ENCODE measurements at places on chromosomes 16 and 17.

- DNase-seq = no peak
Measured at GRCh38 chr16:2881783-2882649, 999 bp upstream of the FLYWCH2 start.

DNA sequence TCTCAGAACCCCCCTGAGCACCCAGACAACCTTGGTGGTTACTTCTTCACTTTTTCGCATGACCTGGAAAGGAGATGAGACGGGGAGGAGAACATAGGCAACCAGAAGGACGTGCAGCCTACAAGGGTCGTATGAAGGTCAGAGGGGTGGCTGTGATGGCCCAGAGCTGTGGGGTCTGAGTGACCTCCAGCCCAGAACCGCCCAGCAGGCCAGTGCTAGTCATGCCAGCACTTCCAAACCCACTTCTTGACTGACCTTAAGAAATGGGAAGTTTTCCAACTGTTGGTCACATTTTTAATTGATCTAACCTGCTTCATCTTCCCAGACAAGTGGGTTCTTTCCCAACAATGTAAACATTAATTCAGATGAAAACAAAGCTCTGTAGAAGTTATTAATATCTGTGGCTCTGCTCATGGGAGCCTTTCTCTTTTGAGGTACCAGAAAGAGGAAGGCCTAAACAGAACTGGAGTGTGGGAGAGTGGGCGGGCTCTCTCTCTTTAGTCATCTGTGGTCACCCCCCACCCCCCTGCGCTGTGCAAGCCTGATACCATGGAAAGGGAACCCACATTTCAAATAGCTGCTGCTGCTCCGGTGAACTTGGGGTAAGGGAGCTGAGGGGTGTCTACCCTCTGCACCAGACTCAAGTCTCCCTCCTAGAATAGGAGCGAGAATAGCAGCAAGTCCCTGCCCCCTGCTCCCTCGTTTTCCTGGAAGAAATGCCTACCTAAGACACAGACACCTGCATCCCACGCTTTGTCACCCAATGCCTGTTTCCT, 101.6 kb downstream of the RAB11FIP4 start:
- no peak for DNase-seq

GRCh38 chr17:60522889-60523626, 3.0 kb downstream of the APPBP2 start:
- DNase-seq = no peak

- DNase-seq = no peak
Measured at GRCh38 chr16:89363621-89364393, 126.6 kb downstream of the ANKRD11 start.

GRCh38 chr16:57427824-57428223, 19.4 kb downstream of the CIAPIN1 start:
- DNase-seq = no peak

- DNase-seq = no peak
Measured at GRCh38 chr16:83802554-83803205, 5.1 kb upstream of the HSBP1 start.

GRCh38 chr16:57948027-57948426, 22.9 kb downstream of the CNGB1 start:
- no peak for DNase-seq

DNA sequence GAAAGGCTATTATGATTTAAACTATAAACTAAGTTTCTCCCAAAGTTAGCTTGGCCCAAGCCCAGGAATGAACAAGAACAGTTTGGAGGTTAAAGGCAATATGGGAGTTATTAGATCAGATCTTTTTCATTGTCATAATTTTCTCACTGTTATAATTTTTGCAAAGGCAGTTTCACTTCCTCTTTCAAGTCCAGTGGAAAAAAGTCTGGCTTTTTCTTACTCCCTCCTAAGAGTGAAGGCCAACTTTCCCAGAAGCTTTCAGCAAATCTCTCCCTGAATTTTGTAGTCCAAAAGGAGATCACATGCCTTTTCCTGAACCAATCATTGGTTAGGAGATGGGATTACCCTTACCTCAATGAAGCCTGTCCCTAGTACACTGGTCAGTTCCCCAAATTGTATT, 9.1 kb upstream of the BLMH start:
- no peak for DNase-seq

- no peak for DNase-seq
Measured at GRCh38 chr17:17729620-17730249, 48.5 kb downstream of the RAI1 start.

GRCh38 chr17:20097330-20097729, 88.2 kb downstream of the SPECC1 start:
- DNase-seq = no peak

DNA sequence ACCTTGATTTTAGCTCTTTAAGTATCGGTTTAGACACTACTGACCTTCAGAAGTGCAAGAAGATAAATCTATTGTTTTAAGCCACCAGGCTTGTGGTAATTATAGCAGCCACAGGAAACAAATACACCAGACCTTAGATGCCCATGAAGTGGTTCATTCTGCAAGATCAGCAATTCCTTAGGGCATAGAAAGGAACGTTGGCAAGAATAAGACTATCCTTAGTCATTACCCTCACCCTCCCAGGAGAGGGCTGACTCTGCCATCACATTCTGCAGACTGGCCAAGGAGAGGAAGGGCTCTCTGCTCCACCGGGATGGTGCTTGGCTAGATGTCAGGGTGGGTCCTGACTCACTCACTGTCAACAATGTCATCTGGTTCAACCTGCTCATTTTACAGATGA, 14.1 kb upstream of the NDEL1 start:
- no peak for DNase-seq

- DNase-seq = no peak
Measured at GRCh38 chr16:15897834-15898254, 9.4 kb upstream of the CEP20 start.

DNA sequence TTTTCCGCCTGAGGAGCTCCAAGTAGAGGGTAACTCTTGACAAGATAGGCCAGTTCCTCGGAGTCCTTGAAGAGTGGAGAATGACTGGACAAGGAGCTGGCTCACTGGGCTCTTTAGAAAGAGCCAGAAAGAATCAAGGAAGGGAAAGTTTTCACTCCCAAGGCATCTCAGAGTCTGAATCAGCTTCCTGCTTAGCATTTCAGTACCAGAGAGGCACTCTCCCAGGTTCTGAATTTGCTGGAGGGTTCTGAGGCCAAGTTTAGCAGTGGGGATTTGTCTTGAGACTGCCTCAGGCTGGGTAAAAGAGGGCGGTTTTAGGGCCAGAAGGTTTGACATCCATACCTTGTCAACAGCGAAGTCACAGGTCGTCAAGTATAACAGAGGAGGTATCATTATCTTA, 25.5 kb downstream of the GP2 start:
- no peak for DNase-seq

- no peak for DNase-seq
Measured at GRCh38 chr16:84648595-84649510, 542 bp downstream of the KLHL36 start.

GRCh38 chr17:65504141-65504540, 57.3 kb downstream of the AXIN2 start:
- no peak for DNase-seq

GRCh38 chr17:48162946-48163506, 55.5 kb downstream of the SNX11 start:
- DNase-seq = no peak

GRCh38 chr16:11609474-11610120, 22.9 kb upstream of the LITAF start:
- DNase-seq = no peak

- no peak for DNase-seq
Measured at GRCh38 chr16:86968866-86969265, 348.3 kb downstream of the C16orf95 start.

- DNase-seq = no peak
Measured at GRCh38 chr16:20866145-20866772, 33.9 kb downstream of the DCUN1D3 start.

DNA sequence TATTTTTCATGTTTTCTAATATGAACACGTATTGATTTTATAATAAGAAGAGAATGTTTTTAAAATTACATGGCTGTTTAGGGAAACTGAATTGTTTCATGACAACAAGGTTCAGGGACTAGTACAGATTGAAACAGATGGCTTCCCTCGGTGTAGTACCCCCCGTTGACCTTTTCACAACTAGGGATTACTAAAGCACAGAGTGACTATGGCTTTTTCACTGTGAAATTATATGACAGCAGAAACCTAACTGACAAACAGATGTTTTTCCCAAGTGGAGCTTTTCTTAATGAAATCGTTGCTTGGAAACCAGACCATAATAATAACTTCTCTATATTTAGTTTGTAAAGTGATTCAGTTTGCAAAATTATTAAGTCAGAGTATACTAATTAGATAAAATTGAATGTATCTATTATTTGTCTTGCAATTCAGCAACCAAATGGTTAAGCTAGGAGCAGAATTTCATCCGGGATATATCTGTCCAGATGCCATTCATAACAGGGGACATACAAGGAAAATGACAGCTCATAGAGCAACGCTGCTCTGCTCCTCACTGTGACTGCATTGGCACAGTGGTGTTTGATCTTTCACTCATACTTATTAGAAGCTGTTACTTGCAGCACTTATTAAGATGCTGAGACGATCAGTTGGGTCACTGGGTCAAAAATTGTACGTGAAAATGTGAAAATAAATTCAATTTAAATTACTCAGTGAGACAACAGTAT, 111.7 kb downstream of the TANGO6 start:
- no peak for DNase-seq

GRCh38 chr17:21176773-21177395, 37.1 kb downstream of the TMEM11 start:
- no peak for DNase-seq

DNA sequence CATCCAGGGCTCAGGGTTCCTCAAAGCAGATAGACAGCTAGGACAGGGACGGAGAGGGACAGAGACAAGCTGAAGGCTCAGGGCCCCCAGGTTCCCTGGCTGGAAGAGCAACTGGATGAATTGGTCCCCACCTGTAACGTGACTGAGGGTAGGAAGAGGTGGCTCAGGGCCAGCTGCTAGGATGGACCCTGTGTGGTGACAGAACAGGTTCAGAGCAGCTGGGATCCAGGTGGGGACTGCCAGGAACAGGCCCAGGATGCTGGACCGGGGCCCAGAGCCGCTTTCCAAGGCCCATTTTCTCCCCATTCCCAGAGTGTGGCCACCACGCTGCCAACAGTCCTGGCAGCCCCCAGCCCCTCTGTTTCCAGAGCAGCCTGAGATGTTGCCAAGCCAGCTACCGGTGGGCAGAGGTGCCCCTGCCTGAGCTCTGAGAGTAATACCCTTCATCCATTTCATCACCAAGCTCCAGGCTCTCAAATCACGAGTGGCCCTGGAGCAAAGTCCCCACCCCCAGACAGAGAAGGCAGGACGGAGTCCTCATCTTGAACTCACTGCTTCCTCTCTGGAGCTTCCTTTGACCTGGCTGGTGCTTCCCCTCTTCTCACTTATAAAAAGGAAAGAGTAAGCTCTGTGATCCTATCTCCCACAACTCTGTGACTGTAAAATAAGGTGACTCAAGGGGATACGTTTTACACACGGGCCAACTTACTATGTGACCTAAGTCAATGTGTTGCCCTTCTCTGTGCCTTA, 79.6 kb downstream of the TMEM132E start:
- no peak for DNase-seq

- DNase-seq = no peak
Measured at GRCh38 chr17:73184136-73184993, 8.5 kb upstream of the COG1 start.

GRCh38 chr17:44672479-44673093, 16.3 kb downstream of the MEIOC start:
- DNase-seq = no peak

GRCh38 chr17:51257150-51258081, 2.4 kb downstream of the MBTD1 start:
- DNase-seq = no peak

DNA sequence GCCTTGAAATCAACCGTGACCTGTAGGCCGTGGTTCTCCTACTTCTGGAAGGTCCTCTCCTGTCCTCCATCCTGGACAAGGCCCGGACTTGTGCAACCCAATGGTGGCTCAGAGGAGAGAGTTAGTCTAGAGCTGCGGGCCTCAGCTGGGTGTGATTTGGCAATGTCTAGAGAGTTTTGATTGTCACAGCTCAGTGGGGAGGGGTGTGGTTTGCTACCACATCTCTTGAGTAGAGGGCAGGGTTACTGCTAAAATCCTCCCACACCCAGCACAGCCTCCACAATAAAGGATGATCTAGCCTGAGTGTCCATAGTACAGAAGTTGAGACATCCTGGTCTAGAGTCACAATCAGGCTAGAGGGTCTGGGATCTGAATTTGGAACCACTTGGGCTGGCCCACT, 40.3 kb downstream of the MYH13 start:
- DNase-seq = no peak

GRCh38 chr17:42276609-42277341, 584 bp upstream of the STAT5B start:
- no peak for DNase-seq

GRCh38 chr17:19386974-19387920, at the start of gene MFAP4:
TSS of gene MFAP4 (minus strand) at chr17:19387190. CDS start at chr17:19387155, 35 bp downstream.
- no peak for DNase-seq

GRCh38 chr17:58452738-58453137, 35.4 kb upstream of the RNF43 start:
- no peak for DNase-seq

DNA sequence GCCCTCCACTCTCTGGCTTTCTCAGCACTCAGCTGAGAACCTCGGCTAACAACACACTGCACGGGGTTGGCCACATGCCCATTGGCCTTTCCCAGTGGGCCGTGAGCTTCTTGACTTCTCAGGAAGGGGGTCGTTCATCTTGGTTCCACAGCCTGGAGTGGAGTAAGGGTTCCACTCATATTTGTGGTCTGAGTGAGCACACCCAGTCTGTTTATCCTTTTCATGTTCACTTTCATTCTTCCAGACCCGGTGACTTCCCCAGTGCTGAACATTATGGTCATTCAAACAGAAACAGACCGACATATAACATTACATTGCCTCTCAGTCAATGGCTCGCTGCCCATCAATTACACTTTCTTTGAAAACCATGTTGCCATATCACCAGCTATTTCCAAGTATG, 8.2 kb downstream of the MILR1 start:
- DNase-seq = no peak

GRCh38 chr17:62653826-62654761, 26.6 kb downstream of the MRC2 start:
- DNase-seq = no peak

GRCh38 chr17:12256380-12256995, 235.8 kb downstream of the MAP2K4 start:
- DNase-seq = peak; percentile 17

GRCh38 chr16:2372684-2373083, 32.2 kb upstream of the ABCA3 start:
- no peak for DNase-seq

- DNase-seq = no peak
Measured at GRCh38 chr17:13806092-13806491, 204.4 kb upstream of the HS3ST3A1 start.

DNA sequence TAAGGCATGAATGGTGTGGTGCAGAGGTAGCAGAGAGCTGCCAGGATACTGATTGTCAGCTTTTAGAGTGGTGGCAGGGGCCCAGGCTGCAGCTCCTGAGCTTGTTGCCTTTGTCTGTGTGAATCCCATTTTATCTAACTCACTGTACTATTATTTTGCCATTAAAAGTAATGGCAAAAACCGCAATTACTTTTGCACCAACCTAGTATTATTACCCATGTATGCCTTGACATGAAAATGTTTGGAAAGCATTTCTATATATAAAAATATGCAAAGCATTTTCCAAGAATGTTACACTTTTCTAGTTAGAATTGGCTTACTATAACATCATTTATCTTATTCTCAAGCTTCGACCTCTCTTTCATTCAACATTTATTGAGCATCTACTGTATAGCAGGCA, 308.1 kb upstream of the MYOCD start:
- no peak for DNase-seq

- DNase-seq = no peak
Measured at GRCh38 chr16:84461413-84462295, 42.8 kb downstream of the MEAK7 start.

GRCh38 chr16:87121816-87122215, 195.4 kb downstream of the C16orf95 start:
- no peak for DNase-seq

Measured in NCI-H1048 (cell line).